CD4-positive, alpha-beta T cell treated with Interleukin-6 for 4 hours (primary cell): ENCODE measurements at places on chromosomes 3 and 15.

DNA sequence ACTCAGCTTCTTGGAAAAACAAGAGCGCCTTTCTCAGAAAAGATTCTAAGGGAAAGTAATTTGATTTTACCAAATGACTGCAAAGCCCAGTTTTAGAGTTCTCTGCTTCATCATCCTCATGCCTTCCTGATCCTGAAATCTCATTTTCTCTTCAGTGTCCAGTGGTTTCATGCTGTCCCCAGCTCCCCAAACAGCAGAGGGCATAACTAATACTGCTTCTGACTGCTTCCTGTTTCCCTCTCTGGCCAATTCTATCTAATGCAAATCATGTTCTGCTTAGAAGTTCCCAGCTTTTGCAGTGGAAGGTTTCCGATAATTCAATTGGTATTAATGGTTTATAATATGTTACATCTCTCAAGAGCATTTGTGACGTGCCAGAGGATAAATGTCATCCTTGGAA is 161.1 kb downstream of the CLSTN2 start:
- DNase-seq = no peak

GRCh38 chr3:183515968-183516851 is 39.3 kb downstream of the KLHL6 start:
- DNase-seq = peak; percentile 76

GRCh38 chr3:194087280-194087679 is 48.7 kb upstream of the HES1 start:
- no peak for DNase-seq

DNA sequence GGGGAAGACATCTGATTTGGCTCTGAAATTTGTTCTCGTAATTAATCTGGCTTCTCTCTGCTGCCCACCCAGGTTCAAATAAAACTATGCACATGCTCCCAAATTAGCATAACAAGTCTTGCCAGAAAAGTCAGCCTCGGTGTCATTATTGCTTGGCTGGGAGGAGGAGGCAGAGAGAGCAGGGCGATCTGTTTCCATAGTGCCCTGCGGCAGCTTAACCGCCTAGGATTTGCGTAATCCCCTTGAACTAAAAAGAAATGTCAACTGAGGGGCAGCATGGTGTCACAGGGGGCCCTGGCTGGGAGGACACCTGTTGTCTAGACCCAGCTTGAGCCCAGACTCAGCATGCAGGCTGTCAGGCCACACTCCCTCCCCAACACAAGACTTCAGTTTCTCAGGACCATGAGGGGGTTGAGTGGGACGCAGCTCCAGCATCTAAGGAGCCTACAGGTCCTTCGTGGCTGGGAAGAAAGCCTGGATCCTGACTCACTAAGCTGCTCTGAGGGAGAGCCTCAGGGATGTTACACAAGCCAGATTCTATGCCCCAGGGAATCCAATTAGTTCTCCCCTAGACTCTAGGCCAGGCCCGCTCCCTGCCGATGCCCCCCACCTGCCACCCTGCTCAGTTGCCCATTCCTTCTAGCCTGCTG is 17.3 kb downstream of the MRPS11 start:
- DNase-seq = no peak

- DNase-seq = no peak
Measured at GRCh38 chr3:3227640-3228039, 48.1 kb upstream of the CRBN start.

GRCh38 chr15:69032031-69032430 is 17.5 kb downstream of the NOX5 start:
- no peak for DNase-seq

GRCh38 chr15:92116330-92116729 is 262.8 kb downstream of the SLCO3A1 start:
- DNase-seq = no peak

DNA sequence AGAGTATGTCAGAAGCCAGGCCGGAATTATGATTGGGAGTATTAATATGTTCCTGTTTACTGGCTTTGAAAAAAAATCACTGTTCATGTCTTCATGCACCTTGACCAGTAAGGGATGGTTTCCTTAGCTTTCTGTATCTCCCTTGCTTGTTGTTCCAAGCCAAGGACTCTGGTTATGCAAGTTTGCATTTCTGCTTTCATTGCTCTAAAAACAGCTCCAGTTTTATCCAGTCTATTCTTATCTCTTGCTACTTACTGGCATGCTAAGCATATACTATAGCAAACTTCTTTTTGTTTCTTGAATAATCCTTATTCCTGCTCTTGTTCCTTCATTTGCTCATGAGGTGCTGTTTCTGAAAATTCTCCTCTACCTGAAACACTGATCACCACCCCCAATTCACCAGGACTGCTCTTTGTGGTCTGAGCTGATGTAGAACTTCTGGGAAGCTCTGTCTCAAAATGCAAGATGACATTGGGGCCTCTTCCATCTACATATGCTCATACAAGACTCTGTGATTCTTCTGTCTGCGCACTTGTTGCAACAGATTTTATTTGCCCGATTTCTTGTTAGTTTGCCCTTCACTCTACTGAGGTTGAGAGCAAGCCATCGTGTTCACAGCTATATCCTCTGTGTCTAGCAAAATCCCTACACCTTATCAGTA is 173.0 kb downstream of the EBLN2 start:
- DNase-seq = no peak

- DNase-seq = no peak
Measured at GRCh38 chr3:14767245-14768051, 51.3 kb upstream of the FGD5 start.

DNA sequence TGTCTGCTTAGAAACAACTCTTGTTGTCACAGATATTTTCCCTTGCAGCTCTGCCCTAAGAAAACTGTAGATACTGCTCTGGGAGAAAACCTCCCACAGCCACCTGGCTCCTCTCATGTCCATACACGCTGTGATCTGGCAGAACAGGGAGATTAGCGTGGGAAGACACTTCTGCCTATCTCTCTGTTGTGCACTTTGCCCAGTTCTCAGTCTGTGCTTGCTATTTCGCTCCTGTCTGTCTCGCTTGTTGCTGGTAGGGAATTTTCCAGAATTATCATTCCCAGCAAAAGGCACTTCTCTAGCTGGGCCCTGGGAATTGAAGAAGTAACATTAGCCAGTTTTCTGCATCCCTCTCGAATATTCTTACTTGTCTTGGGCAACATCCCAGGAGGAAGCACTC is 8.1 kb upstream of the GATM start:
- no peak for DNase-seq

GRCh38 chr3:124149081-124149480 is 157.2 kb upstream of the ROPN1 start:
- DNase-seq = no peak

- DNase-seq = no peak
Measured at GRCh38 chr3:58573640-58574039, 3.6 kb downstream of the FAM107A start.

DNA sequence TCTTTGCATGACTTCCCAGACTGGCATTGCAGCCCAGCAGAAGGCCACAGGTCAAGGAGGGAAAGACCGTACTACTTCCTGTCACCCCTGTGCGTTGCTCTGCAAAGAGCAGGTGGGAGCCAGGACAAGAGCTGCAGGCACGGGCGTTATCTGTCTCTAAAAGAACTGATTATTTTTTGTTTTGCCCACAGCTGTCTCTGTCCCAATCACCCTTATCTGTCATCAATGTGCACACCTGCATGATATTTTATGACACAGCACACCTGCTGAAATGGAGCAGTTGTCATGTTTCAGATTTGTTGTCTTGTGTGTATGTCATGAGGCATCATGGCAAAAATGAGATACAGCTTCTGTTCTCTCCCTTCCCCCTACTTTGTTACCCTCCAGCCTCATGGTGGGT is 58.8 kb downstream of the SLCO3A1 start:
- no peak for DNase-seq

DNA sequence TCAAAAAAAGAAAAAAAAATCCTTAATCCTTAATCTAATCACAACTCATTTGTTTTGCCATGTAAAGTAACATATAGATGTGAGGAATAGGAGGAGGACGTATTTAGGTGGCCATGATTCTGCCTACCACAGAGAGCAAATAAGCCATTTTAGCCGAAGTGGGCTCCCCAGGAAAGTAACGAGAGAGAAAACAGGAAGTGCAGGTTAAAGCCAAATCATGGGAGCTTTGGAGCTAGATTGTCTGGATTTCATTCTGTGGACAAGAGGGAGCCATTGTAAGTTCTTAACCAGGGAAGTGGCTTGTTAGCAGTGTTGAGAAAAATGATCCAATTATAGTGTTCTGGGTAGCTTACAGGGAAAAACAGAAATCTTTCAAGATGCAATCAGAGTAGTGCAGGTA is 9.4 kb downstream of the TMOD2 start:
- no peak for DNase-seq

DNA sequence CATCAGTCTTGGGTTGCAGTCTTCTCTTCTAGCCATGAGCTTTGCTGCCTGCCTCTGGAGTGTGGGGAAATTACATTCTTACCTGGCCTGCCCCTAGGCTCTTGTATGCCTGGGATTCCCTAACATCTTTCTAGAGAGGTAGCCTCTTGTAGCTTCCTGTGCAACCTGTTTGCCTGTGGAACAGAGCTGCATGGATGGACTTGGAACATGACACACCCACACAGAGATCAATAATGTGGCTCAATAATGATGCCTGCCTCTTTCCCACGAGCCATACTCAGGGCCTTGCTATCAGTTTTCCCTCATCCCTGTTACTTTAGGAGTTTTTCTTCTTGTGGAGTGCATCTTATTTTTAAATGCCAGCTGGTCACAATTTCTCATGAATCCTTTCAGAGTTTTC is 11.4 kb downstream of the CHCHD6 start:
- DNase-seq = no peak

- no peak for DNase-seq
Measured at GRCh38 chr3:12797124-12797891, 828 bp downstream of the CAND2 start.

DNA sequence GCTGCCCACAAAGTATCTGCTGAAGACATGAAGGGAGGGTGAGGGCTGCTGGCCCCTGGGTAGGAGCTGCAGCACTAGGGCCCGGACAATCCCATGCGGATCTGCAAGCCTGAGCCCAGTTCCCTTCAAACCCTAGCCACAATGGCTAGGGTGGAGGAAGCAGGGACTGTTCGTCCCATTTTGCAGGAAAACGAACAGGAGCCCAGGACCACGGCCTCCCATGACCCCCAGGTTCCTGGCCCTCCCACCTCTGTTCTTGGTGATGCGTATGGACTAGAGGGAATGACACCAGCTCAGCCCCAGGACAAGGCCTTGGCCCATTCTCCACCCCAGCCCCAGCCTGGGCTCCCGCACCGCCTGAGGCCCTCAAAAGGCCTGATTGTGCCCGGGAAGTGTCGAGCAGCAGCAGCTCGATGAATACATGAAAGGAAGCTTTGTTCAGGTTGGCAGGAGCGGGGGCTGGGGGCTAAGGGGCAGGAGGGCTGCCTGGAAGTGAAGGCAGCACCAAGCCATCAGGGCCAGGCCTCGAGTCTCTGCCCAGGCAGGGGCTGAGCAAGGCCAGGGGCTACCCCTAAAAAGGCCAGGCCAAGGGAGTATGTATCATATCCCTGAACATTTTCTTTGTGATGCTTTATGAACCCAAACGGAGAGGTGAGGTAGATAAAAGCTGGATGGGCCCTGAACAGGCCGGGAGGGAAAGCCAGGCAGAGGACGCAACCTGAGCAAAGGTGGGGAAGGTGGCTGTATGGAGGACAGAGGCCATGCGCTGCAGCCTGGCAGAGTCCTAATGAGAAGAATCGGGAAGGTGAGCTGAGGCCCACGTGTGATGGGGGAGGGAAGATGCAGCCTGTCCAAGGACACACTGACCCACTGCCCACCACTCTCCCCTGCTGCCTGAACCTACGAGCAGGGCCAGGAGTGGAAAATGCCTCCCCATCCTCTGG is 12.2 kb downstream of the SEMA7A start:
- DNase-seq = no peak

DNA sequence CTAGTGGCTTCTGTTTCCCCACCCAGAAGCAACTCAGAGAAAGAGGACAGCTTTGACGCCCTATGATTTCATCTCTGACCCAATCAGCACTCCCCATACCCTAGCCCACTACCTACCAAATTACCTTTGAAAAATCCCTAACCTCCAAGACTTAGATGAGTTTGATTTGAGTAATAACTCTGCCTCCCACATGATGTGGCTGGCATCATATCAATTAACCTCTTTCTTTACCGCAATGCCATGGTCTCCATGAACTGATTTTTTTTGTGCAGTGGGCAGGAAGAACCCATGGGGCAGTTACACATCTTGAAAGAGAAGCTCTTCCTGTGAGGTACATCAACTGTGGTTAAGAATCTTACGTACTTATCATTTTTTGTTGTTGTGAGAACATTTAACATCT is 25.5 kb upstream of the APOD start:
- DNase-seq = peak; percentile 21

DNA sequence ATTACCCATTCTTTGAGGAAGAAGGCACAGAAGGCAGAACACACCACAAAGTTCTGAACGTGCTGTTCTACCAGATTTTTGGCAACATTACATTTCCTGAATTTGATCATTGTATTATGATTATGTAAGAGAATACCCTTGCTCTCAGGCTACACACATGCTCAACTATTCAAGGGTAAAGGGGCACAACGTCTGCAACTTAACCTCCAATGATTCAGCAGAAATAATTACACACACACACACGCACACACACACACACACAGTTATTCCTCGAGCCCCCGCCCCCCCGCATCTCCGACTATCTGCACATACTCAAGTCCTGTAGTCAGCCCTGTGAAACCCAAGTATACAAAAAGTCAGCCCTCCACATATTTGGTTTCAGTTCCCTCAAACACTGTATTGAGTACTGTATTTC is 26.8 kb downstream of the RPN1 start:
- no peak for DNase-seq

DNA sequence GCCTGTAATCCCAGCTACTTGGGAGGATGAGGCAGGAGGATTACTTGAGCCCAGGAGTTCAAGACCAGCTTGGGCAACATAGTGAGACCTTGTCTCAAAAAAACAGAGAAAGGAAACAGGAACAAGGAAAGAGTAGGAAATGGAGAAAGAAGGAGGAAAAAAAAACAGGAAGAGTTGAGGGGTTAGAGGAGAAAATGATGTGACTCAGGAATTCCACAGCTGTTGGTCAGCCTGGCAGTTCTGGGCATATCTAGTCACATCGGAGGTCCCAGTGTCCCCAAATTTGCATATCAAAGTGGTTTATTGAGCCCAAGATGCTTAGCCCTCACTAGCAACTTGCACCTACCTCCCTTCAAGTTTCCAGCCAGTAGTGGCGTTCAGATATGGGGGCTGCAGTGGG is 18.8 kb upstream of the JMJD7 start:
- no peak for DNase-seq

GRCh38 chr15:39593656-39594445 is 13.0 kb downstream of the THBS1 start:
- DNase-seq = peak; percentile 51

GRCh38 chr3:167166594-167167253 is 213.4 kb downstream of the ZBBX start:
- DNase-seq = no peak

DNA sequence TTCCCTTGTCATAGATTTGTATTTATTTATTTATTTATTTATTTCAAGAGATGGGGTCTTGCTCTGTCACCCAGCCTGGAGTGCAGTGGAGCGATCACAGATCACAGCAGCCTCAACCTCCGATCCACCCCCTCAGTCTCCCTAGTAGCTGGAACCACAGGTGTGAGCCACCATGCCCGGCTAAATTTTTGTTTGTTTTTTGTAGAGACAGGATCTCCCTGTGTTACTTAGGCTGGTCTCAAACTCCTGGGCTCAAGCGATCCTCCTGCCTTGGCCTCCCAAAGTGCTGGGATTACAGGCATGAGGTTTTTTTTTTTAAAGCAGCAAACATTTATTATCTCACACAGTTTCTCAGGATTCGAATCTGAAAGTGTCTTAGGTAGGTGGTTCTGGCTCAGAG is 2.5 kb downstream of the TTBK2 start:
- no peak for DNase-seq

- DNase-seq = peak; percentile 12
Measured at GRCh38 chr3:128863560-128863959, 15.9 kb upstream of the ACAD9 start.

- no peak for DNase-seq
Measured at GRCh38 chr15:94414916-94415315, 183.6 kb downstream of the MCTP2 start.
